8988T (cell line): ENCODE measurements at places on chromosomes 2 and 18.

GRCh38 chr2:166494140-166494624, at the start of gene SCN7A:
TSS of gene SCN7A (minus strand) at chr2:166494249. CDS start at chr2:166477696, 16,553 bp downstream.
- no peak for DNase-seq

DNA sequence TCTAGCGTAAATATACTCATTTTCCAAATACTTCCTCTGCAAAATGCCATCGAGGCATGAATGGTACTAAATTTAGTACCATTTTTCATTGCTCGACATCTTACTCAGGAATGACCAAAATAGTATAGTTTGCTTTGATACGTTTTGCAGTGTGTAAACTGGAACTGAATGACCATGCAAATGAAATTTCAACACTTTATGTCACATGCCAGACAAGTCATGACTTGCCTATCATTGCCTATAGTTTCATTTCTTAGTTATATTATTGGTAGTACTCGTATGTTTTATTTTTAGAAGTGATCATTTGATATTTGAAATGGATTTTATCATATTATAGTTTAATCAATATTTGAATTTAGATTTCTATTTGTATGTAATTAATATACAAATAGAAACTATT, 9.1 kb downstream of the MSTN start:
- DNase-seq: no peak

- no peak for DNase-seq
Measured at GRCh38 chr2:233165895-233166661, 85.4 kb upstream of the ATG16L1 start.

DNA sequence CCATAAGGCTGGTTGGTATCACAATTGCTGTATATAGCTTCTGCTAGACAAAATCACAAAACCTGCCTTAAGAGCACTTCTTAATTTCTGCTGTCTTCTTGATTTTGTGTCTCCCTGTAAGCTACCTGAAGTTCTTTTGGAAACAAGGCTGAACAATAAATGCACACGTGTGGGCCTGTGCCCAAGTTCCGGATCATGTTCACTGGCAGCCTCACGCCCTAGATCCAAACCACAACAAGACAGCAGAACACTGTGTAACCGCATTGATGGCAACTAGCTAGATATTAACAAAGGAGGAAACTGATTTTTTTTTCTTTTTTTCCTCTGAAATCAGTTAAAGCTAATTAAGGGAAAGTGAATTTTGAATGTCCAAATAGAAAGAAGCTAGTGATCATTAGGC, 81.5 kb upstream of the LYPD6B start:
- DNase-seq: no peak

DNA sequence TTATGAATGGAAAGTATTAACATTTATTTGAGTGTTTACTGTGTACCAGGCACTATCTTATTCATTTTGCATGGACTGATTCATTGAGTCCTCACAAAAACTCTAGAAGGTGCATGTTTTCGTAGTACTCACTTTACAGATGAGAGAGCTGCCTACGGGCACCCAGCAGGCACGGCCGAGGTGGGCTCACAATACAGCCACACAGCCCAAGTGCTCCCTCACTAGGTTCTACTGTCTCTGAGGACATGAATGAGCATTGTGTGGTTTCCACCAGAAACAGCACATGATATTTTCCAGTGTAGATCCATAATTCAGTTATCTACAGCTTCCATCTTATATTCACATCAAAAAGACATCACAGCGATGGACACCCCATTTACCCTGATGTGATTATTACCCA, 101.4 kb downstream of the FTCDNL1 start:
- no peak for DNase-seq

DNA sequence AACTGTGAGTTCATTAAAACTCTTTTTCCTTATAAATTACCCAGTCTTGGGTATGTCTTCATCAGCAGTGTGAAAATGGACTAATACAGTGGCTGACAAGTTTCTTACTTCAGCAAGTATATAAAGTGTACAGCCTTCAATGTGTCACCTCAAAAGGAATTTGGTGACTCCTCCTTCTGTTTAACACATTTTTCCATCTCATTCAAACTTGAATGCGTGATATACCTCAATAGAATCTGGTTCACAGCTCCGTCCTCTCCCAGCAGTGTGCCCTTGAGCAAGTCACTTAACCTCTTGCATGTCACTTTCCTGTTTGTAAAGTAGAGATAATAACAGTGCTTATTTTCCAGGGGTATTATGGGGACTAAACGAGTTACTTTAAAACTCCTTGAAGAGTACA, 159.6 kb downstream of the CCBE1 start:
- no peak for DNase-seq

DNA sequence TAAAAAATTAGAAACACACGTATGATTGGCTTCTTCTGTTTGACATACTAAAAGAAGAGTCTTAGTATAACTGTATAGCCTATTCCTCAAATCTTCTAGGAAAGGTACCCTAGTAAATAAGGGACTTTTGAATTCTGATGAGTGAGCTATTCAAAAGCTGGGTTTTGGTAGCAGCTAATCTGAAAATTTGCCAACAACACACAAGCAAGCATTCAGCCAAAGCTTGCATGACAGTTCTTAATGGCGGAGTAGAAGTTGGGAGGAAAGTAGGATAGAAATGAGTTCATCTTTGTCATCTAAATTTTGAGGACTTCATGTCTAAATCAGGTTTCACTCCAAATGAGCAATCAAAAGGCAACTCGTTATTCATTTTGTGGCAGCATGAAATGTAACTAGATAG, 813.0 kb downstream of the MBD2 start:
- DNase-seq: no peak

- DNase-seq: no peak
Measured at GRCh38 chr18:32881009-32881408, 108.2 kb upstream of the KLHL14 start.

DNA sequence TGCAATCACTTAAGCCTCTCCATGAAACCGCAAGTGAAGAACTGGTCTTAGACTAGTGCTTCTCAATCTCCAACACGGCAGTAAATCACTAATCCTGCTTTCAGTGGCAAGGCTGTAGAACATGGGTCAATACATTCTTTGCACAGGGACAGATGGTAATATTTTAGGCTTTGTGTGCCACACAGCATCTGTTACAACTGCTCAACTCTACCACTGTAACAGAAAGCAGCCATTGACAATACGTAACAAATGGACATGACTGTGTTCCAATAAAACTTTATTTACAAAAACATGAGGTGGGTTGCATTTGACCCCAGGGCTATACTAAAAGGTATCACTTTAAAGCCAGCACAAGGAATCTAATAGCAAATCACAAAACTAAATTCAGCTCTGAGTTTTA, 51.1 kb downstream of the RNF152 start:
- no peak for DNase-seq

- no peak for DNase-seq
Measured at GRCh38 chr2:173843526-173843925, 121.6 kb downstream of the SP3 start.

DNA sequence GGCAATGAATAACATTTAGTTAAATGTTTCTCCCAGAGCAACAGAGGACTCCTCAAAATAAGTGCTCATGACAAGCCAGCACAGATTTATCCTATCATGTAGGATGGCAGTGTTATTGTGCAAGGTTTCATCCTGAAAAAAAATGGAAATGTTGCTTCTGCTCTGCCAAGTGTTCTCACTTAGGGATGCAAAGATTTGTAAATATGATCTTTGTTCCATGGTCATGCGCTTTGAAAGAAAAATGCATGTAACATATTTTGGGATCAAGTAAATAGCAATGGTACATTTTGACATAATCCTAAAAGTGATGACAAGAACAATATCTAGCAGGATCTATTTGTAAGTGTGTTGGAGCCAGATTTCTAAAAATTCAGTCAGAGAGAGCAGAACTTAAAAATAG, 229.5 kb upstream of the CCDC150 start:
- no peak for DNase-seq

DNA sequence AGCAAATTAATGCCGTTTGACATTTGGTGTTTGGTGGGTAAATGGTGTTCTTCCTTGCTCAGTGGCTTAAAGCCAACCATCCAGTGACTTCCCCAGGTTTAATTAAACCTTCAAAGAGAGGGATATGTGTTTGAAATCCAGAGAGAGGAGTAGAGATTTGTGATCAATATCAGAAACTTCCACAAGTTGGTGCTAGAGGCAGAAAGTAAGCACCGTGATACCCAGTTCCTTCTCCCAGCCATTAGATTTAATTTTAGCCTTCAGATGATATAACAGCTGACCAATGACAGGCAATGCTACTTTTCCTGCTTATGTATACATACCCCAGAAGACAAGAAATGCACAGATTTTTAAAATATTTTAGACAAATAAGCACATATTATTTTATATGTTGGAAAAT, 398.5 kb downstream of the CDH2 start:
- no peak for DNase-seq

GRCh38 chr2:236896688-236897087, 189.0 kb upstream of the COPS8 start:
- no peak for DNase-seq

- no peak for DNase-seq
Measured at GRCh38 chr2:145987793-145988192, 1467.9 kb upstream of the ZEB2 start.

GRCh38 chr18:80034852-80035406, 695 bp downstream of the RBFA start:
- DNase-seq: no peak

GRCh38 chr2:228901531-228901930, 369.6 kb downstream of the PID1 start:
- no peak for DNase-seq

- no peak for DNase-seq
Measured at GRCh38 chr2:60972889-60973656, 44.4 kb upstream of the PEX13 start.

- no peak for DNase-seq
Measured at GRCh38 chr2:118940486-118941120, 1.4 kb upstream of the MARCO start.

DNA sequence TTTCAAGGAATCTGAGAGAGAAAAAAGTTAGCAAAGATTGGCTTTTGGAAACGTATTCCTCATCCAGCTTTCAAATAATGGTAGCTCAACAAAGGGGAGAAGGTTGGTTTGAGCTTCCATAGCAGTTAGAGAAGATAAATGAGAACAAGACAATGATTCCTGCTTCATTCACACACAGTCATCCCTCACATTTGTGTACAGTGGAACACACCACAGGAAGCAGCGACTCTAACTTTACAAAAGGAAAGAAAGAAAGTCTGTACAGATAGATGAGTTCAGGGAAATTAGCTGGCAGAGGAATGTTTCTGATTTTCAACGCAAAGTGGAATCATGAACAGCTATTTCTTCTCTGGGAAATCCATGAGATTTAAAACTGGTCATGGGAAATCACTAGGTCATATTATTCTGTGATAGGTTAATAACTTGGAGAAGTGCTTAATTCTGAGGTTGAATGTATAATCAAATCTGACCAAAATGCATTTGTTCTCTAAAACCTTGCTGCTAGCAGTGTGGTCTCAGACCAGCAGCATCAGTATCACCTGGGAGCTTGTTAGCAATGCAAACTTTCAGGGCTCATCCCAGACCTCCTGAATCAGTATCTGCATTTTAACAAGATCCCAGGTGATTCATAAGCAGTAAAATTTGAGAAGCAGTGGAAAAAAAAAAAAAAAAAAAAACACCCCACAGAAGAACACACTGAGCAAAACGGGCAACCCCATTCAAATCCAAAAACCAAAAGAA, 112.0 kb downstream of the GRB14 start:
- DNase-seq: no peak

- DNase-seq: no peak
Measured at GRCh38 chr2:58739033-58739432, 497.9 kb upstream of the FANCL start.

- DNase-seq: no peak
Measured at GRCh38 chr2:54589038-54589339, 132.9 kb downstream of the SPTBN1 start.

DNA sequence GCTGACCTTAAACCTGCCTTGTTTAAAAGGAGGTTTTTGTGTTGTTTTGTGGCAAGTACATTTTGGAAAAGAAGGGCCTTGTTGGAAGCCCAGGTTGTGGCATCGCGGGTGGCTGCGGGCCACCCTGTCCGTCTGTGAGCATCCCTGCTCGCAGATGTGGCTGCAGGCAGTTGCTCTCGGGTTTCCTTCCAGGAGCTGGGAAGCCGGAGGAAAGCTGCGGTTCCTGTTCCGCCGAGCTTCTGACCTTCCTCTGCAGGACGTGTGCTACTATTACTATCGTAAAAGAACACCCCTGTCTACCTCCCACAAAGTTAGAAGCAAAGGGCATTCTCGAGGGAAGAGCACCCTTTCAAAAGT, 766 bp downstream of the MFF start:
- DNase-seq: peak; percentile 20

- no peak for DNase-seq
Measured at GRCh38 chr2:144615866-144616565, 96.1 kb upstream of the ZEB2 start.
